Activated B cell treated with CpG ODN at 0.5 μM for 24 hours (primary cell): ENCODE measurements at places on chromosomes 2 and 18. TPM values are rescaled to one million over a fixed set of nuclear protein-coding genes. Genes with fewer than 3 reads are reported as not detected.

DNA sequence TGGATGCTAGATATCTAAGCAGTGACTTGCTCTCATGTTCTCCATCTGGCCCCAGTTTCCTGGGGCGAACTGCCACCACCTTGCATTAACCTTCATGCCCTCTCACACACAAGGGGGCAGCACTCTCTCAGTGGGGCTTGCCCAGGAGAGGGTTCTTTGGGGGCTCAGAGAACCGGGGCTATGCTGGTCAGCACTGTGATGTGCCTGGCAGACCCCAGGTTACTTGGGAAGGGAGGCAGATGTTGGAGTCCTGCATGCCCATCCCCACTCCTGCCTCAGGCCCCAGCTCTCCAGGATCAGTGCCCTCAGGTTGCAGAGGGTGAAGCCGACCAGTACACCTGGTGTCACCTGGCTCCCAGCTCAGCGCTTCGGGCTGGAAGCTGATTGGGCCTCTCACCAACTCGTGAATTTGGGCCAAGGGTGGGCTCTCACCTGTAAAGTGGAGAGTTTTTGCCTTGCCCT is 396.2 kb upstream of the HS6ST1 start:
- no peak for DNase-seq

GRCh38 chr2:38390947-38391346 is 13.9 kb upstream of the ATL2 start:
- DNase-seq, result no peak

GRCh38 chr18:615773-616172 is 19.0 kb downstream of the CLUL1 start:
- DNase-seq, result no peak

GRCh38 chr2:101485856-101486255 is 10.9 kb upstream of the RFX8 start:
- DNase-seq, result no peak

DNA sequence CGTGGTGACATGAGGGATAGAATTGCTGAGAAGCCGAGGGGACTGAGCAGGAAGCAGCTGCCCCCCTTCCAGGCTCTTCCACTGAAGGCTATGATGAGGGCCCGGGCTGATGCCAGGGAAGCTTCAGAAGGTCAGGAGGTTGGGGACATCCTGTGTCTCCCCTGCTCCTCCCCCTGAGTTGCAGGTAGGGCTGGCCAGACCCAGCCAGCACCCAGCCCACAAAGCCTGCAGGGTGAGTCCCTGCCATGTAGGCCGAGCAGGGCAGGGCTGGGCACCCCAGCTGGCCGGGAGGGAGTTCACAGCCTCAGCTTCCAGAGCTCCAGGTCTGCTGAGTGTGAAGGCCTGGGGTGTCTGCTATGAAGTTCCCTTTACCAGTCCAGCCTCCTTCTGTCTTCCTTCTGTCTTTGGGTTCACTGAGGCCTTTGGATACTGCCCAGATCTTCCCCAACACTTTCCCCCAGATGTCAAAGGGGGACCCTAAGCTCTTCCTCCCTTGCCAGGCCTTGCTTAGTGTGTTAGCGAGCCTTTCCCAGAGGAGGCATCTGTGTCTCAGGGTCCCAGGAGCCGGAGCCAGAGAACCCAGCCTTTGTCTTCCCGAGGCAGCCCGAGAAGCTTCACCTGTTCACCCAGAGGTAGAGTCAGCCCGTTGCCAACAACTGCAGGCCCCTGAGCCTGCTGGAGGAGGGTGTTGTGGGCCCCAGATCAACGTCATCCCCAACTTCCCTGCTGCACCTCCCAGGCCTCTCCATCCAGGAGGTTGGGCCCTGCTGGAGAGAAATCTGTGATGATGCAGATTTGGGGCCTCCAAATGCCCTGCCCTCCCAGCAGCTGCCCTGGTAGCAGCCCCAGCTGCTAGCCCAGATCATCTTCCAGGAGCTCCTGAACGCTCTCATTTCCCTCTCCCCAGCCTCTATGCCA is 3.6 kb upstream of the NCL start:
- no peak for DNase-seq

DNA sequence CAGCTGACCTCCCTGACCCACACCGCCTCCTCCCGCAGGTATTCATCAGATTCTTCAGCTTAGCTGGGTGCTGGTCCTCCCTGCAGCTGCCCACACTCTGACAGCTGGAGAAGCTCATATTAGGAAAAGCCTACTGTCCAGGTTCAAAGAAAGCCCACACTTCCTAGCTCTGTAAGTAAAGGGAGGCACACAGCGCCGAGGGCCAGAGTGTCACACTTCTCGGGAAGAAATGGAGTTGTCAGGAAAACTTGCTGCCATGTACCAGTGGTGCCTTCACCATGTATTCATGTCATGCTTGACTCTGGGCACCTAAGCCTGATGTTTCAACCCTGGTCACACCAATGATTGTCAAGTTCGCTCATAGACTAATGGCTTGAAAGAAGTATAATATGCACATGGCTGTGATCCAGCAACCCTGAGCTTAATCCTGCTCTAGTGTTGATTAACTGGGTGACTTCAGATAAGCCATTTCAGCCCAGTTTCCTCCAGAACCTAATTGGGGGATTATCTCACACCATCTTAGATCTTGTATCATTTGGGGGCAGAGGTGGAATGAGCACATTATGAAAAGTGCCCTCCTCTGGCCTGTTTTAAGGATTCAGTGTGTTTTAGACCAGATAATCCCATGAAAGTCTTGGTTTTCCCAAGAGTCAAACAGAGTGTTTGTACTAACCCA is 180.3 kb upstream of the PARD3B start:
- no peak for DNase-seq

DNA sequence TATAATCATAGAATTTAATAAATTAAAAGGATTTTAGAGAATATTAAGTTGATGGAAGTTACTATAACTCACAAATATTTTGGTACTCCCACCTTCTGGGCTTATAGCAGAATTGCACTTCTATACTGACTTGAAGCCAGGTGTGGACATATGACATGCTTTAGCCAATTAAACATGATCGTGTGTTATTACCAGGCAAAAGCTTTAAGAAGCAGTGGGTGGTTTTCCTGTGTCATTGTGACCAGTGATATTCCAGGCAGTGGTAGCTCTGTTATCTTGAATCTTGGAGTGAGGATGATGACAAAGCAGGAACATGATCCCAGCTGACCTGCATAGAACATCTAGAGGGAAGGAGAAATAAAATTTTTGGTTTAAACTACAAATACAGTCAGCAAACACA is 370.9 kb upstream of the ZEB2 start:
- DNase-seq, result no peak

GRCh38 chr2:239393388-239393940 is 7.4 kb downstream of the HDAC4 start:
- no peak for DNase-seq

DNA sequence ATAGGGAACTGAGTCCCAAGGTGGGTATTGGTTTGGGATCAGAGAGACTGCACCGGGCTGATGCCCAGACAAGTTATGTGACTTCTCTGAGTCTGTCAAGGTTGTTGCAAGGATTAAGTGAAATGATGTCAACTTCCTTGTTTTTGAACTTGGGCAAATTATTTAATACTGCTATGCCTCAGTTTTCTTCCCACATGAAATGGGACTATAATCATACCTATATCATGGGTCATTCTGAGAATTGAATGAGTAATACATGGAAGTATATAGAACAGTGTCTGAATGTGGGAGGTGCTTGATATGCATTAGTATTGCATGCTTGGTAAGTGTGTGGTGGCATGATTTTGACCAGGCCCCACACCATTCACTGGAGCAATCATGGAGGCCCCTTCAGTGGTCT is 99.0 kb downstream of the PRKCE start:
- DNase-seq, result no peak

DNA sequence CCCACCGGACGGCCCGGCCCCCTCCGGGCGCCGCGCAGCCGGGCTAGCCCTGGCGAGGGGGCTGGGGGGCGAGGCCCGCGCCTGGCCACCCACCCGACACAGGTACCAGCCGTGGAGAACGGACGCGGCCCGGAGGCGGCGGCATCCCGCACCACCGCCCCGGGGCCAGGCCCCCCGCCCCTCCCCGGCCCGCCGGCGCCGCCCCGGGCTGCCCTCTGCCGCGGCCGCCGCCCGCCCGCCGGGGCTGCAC is 405 bp downstream of the SOS1 start:
- DNase-seq, result no peak

DNA sequence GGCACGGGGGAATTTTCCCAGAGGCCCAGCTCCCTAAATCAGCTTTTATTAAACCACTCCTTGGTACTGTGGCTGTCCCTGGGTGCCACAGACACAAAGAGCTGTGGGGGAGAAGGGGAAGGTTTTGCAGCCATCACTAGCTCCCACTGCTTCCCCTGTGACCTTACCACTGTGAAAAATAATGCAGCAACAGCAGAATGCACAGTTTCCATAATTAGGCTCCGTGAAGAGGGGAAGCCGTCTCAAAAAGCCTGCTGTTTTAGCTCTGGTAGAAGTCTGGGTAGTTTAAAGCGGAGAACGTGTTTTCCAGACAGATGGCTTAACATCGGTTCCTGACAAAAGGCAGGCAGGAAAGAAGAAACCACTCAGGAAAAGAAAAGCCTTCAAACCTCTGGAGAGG is 27.5 kb upstream of the CAB39 start:
- DNase-seq, result no peak

- no peak for DNase-seq
These were observed 44.7 kb downstream of the CMPK2 start for GRCh38 chr2:6820903-6821584.

- no peak for DNase-seq
These were observed 34.5 kb downstream of the RPL31 start for GRCh38 chr2:101036562-101036961.

- DNase-seq, result no peak
These were observed 466.0 kb downstream of the NR4A2 start for GRCh38 chr2:155866477-155866876.

GRCh38 chr2:86396291-86396785 is 44.8 kb upstream of the KDM3A start:
- no peak for DNase-seq

DNA sequence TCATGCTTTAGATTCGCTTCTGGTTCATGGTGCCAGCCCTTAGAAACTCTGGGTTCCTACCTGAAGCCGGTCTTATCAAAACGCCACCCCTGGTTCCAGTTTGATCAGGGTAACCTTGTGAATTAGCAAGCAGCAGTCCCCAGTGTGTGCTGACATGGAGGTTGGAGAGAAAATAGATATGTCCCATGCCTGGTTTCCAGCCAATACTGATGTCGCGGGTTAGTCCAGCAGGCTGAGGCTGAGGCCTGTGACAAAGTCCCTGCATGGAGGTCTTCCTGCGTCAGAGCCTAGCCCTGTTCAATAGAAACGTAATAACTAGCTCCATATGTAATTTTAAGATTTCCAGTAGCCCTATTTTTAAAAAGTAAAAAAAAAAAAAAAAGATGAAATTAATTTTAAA is 28.2 kb downstream of the LPIN1 start:
- no peak for DNase-seq

DNA sequence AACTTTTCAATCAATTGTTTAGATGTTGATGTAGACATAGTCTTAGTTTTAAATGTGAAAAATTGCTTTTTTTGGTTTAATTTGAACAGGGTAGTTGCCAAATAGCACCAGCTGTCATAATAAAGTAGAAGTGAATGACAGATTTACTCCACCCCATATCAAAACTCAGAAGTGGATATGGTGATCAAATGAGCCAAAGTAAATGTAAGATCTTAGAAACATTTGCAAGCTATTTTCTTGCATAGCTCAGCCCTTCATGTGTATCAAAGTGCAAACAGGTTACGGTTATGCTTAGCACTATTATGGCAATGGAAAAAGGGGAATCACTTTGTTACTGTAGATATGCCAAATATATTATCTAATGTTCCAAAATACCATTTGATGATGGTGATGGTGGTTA is 540.9 kb upstream of the NRP2 start:
- no peak for DNase-seq

GRCh38 chr2:66714610-66715009 is 279.7 kb downstream of the MEIS1 start:
- no peak for DNase-seq

DNA sequence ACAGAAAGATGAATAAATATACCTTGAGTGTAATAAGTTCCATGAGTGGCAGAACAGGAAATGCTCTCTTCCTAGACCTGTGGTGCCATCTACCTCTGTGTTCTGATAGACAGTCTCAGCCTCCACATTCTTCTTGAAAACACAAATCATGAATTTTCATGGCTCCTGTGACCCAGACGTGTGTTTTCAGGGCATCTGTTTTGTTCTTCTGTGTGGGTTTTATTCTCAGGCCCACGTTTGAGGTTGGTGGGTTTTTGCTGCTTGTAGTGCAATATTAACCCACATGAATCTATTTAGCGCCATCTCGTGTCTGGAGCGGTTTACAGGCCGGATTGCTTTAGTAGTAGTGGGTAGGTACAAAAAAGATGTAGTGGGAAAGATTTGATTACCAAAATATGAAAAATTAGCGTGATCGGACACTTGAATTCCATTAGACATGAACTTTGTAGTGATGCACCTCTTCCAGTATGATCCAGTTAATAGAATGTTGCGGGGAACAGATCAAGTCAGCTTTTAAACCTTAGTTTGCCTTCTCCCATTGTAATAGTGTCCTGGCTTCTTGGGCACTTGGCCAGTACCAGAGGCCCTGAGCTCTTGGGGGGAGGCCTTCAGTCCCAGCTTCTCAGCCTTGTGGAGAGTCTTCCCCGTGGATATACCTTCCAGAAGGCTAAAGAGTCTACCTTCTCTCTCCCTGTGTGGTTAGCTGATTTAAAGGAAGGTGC is 256.5 kb downstream of the TPGS2 start:
- DNase-seq, result no peak

DNA sequence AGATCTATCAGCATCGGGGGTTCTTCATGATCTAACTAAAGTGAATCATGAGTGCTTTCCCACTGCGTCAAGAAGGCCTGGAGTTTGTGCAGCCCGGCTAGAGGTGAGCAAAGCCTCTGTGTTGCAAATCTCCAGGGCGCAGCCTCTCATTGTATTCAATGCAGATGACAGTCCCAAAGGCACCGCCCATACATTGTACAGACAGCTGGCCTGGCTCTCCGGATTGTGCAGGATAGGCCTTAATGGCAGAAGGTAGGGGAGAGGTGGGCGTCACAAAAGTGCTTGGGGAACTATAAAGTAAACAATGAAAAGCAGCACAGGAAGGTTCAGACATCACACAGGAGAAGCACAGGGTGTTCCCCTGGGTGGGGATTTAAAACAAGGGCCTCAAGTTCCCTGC is 907 bp upstream of the GYPC start:
- DNase-seq, result no peak

NEU4 gene
- total RNA-seq, result 0.10 and 0.31 TPM in 2 replicates

APOB gene
- not detected in 2 replicates for total RNA-seq

MLPH gene
- not detected in 2 replicates for total RNA-seq

CNNM3 gene
- 19.0 and 20.3 TPM in 2 replicates for total RNA-seq

TTC21B gene
- 24.9 and 29.2 TPM in 2 replicates for total RNA-seq

TACR1 gene
- not detected in 2 replicates for total RNA-seq

SDC1 gene
- total RNA-seq, result not detected in 2 replicates

CYP20A1 gene
- 24.0 and 32.2 TPM in 2 replicates for total RNA-seq
